ENCODE measurements at places on chromosomes 5 and 9.

GRCh38 chr5:147560718-147561331 is 51.0 kb upstream of the DPYSL3 start:
- DNase-seq = no peak

DNA sequence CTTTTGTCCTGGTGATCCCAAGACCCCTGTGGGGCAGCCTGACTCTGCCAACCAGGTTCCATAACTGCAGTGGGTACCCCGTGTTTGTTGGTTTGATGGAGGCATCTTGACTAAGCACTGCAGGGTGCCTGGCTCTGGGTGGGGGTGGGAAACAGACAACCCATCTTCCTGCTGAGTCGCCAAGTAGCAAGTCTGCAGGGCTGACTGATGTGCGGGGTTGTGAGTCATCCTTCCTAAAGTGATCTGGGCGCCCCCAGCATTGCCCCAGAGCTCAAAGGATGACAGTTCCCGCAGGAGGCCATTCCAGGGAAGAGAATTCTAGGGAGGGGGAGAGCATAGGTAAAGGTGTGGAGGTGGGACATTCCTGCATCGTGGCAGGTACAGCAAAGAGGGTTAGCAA is 23.5 kb downstream of the DAB2IP start:
- no peak for DNase-seq

GRCh38 chr9:91949392-91949945 is 559 bp downstream of the ROR2 start:
- no peak for DNase-seq

- DNase-seq = peak; percentile 43
Observed at GRCh38 chr9:120619751-120620655, 40.0 kb upstream of the CDK5RAP2 start.

GRCh38 chr9:3820643-3821042 is 294.8 kb upstream of the RFX3 start:
- no peak for DNase-seq

DNA sequence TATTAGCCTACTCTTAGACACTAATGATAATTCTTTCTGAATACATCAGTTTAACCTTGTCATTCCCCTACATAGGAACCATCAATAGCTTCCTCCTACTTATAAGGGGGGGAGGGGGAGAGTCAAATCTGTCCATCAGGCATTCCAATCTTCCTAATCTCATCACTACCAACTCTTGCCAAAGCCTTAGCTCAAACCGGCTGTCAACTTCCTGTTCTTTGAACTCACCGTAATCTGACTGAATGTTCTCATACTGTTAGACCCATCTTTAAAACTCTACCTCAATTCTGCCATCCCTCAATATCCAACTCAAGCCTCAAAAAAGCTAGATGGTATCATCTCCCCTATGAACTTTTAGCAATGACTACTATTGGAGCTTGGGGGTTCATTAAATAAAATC is 41.9 kb upstream of the RNF38 start:
- DNase-seq = no peak

- DNase-seq = no peak
Observed at GRCh38 chr5:84634256-84634655, 249.6 kb upstream of the EDIL3 start.

GRCh38 chr5:175159956-175160355 is 284.0 kb downstream of the DRD1 start:
- DNase-seq = no peak

DNA sequence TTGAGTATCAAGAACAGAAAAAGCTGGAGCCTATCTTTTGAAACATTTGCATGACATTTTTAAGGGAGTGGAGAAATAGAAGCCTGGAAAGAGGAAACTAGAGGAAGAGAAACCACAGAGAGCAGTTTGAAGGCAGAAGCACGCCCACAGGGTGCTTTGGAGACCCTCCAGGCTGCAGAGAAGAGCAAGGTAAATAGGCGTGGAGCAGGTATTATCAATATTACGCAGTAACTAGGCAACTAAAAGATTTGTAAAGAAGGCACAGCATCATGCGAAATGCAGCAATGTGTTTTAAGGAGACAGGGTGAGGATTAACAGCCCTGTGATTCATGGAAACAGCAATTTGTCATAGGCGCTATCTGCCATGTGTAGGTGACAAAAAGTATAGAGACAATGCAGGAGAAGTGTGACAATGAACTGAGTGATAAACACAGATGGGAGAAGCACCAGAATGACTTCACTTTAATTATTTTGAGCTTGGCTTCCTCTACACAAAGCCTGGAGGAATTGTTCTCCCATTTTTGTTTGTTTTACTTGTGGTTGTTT is 281.2 kb downstream of the BRINP1 start:
- DNase-seq = no peak

DNA sequence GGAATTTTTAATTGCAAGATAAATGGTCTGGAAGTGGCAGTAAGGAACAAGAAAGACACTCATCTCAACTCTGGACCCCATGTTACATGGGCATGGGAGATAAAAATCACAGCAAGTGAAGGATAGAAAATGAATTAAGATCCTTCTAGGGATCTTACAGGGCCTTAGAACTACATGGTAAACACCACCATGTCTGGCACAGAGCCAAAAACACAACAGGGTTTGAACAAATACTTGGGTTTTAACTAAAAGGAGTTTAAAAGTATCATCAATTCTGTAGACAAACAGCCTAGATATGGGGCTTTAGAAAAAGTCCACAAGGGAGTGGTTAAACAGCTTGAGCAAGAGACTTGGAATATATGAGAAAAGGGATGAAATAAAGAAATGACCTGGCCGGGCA is 366.4 kb downstream of the ARL15 start:
- no peak for DNase-seq

DNA sequence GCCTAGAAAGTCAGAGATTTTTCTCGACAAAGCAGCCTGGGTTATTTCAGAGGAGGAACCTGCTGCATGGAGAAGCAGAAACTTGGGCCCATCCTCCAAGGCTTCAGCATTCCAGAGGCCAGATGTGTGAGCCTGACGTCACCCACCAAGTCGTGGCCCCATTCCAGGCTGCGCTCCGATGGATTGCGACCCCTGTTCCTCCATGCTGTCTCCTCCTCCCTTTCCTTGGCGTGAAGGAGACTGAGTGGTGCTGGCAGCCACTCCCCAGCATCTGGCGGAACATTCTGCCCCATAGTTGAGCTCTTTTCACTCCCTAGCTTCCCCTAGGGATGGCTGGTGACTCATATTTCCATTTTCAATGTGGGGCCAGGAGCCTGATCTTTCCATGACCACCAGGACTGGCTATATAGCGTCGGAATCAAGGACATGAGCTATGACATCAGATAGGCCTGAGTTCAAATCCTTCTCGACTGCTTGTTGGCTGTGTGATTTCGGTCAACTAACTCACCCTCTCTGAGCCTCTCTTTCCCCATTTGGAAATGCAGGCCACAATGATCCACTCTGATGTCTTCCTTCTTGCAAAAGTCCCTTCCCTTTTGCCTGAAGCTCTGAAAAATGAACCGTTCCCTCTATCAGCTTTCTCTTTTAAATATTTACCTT is 24.5 kb upstream of the DUSP1 start:
- DNase-seq = no peak

Measured in immature natural killer cell (primary cell).